ENCODE measurements at places on chromosomes 5 and 9. TPM values are rescaled to one million over a fixed set of nuclear protein-coding genes. Genes with fewer than 3 reads are reported as not detected.

The FAM78A gene
- polyA plus RNA-seq, result 26.8 TPM

The DOCK2 gene
- polyA plus RNA-seq, result 4.1 TPM

The BTNL8 gene
- polyA plus RNA-seq, result 0.31 TPM

The C8G gene
- polyA plus RNA-seq, result not detected

GRCh38 chr5:40043916-40044315 lies 619.1 kb upstream of the DAB2 start:
- no peak for DNase-seq

DNA sequence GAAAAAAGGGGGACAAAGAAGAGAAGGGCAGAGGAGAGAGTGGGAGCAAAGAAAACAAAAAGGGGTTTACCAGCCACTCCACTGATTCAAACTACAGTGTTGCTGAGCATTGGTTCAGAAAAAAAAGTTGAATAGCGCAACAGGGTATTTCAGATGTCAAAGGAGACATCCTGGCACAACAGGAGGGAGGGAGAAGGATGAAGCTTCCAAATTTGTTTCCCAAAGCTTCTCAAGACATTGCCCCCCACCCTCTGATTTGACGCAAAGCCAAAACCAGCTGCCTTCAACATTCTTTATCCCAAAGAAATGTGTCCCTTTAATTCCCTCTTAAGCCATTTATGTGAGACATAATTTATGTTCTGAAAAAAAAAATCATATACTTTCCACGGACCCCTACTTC lies 105.5 kb upstream of the TNC start:
- DNase-seq, result no peak

- DNase-seq, result no peak
Observed at GRCh38 chr5:83665631-83666030, 55.0 kb downstream of the HAPLN1 start.

- DNase-seq, result no peak
Observed at GRCh38 chr5:33944543-33945132, 8.5 kb downstream of the RXFP3 start.

DNA sequence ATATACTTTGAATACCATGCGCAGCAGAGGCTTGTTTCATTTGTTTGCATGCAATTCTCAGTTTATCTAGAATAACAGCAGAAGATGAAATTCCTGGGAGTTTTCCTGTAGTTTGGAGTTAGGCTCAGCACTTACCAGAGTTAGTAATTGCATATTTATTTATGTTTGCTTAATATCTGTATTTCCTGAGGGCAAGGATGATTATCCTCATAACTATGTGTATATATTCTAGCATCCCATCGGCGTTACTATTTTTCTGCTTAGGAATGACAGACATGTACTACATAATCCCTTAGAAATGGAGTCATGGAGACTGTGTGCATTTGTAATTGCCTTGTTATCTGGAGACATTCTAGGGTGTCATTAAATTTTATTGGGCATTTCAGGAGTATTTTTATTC lies 1184.8 kb downstream of the DTWD2 start:
- DNase-seq, result no peak

GRCh38 chr5:167616043-167616890 lies 675.2 kb upstream of the WWC1 start:
- no peak for DNase-seq

Measured in muscle of back (tissue), 13 donors.